Kidney tubule cell (primary cell): ENCODE measurements at places on chromosomes 3 and 15.
A peak's percentile ranks its signal among the peaks of the same experiment; 100 is the strongest.

DNA sequence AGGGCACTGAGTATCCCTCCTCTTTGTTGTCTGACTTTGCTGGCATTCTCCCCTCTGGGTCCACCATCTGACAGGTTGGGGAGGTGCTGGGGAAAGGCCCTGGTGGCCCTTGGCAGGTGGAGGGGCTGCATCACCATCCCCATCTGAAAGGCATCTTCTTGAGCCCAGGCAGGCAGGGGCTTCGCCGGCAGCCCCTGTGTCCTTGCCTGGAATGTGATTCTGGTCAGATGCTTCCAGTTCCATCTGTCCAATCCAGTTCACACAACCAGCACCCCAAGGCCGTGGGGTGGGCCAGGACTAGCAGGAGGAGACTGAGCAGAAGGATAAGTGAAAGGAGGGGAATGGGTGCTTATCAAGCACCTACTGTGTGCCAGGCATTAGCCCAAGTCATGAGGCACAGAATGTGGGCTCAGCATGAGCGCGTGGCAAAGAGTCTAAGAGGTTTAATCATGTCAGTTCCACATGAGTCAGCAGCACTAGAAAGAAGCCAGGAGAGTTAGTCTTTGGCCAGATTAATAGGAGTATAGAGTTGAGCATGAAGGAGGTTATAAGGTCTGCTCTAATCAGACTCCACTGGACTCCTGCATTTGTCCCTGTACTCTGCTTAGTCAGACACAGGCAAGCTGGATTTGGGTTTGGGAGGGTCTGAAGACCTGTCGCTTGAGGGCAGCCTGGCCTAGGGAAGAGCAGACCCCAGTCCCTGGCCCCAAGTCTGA lies 10.5 kb upstream of the TXNRD3 start:
- no peak for DNase-seq

GRCh38 chr3:152151216-152151876 lies 117.4 kb upstream of the MBNL1 start:
- DNase-seq: no peak

DNA sequence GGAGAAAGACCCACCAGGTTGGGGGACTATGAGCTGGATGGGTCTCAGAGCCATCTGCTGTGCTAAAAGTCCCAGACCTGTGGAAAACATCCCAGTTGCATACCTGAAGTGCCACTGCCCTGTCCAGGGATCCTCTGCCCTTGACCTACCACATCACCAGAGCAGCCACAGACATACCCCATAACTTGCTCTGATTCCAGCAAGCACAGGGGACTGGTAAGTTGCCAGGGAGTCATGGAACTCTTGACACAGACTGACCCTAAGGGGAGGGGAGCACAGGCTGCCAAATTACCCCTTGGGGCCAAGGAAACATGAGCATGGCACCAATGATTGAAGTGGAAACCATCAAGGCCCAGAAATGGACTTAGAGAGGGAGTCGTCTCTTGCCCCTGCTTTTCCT lies 1335.1 kb upstream of the ALCAM start:
- DNase-seq: no peak

DNA sequence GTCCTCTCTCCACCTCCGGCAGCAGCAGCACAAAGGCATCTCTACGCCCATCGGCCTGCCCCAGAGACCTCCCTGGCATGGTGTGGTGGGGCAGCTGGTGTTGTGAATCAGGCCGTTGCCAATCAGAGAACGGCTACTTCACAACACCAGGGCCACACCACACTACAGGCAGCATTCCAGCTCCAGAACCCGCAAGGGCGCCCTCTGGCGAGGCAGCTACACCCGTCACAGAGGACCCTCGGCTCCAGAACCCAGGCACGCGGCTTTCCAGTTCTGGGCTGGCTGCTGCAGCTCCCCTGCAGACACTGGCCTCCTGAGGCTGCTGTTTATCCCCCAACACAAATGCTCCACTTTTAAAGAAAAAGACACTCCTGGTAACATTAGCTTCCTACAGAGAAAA lies 127.5 kb upstream of the TOPAZ1 start:
- DNase-seq: no peak

DNA sequence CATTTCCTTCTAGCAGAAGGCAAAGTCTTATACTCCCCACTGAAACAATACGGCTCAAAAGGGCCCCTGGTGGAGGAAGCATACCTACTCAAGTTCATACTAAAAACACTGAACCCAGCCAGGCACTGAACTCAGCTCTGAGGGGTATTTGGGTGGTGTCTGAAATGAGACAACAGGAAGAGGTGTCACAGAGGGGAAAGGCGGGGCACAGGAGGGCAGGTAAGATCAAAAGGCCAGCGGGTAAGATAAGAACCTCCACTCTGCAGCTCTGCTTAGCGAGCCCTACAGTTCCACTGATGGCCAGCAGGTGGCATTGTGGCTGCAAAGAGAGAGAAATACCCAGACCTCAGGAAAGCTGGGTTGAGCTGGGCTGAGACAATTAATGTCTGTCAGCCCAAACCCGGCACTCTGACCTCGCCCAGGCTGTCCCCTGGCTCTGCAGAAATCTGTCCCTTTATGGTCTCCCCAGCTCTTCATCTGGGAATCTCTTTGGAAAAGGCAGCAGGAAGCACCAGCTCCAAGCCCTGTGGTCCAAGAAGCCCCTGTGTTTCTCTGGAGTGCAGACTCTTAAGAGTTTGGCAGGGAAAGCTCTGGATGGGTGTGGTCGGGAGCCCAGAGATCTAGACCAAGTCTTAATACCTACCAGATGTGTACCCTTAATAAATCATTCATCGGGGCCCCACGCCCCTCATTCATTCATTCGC lies 8.4 kb downstream of the MFGE8 start:
- peak; percentile 75 for DNase-seq

DNA sequence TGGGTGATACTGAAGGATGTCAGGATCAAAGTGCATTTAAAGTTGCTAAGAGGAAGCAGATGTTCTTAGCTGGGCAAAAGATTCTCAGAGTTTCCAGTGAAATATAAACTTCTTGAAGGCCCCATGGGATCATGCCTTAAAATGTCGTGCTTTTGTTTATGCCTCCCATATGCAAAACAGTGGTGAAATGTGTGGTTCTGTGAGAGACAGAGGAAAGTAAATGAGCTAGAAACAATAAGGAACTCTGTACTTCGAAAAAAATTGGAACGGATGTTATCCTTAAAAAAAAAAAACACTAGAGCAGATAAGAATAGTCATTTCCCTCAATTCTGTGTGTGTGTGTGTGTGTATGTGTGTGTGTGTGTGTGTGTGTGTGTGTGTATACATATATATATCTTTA lies 497.0 kb upstream of the TBL1XR1 start:
- DNase-seq: no peak
